ENCODE measurements at places on chromosomes 2 and 18.

DNA sequence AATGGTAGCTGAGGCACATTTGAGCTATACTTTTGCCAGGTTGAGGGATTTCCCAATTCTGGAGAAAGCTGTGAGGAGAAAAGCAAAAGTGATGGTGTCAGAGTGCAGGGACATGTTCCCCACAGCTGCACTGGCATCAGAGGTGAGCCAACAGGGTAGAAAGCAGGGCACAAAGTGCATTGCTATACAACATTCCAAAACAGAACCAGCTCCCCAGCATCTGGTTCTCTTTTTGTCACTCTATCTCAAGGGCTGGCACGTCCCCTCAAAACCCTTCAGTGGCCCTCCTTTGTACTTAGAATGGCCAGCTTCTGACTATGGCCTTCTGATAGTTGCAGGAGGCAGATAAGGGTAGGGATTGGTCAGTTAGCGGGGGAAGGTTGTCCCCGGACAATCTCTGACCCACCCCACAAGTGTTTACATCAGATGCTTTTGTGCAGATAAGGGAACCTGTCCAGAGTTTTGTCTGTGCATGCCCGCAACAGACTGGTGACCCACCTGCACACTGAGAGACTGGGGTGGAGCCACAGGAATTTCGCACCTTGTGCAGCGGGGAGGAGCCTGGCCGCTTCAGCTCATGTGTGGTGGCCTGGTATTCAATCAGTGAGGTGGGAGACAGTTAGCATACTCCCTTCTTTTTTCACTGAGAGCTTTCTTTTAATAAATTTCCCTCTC lies 31.0 kb upstream of the TMEM17 start:
- no peak for DNase-seq

GRCh38 chr2:236623816-236624215 lies 54.2 kb downstream of the ACKR3 start:
- DNase-seq: no peak

- DNase-seq: no peak
Observed at GRCh38 chr2:205908212-205909183, 177.5 kb downstream of the INO80D start.

GRCh38 chr18:62847081-62847480 lies 131.7 kb downstream of the PHLPP1 start:
- DNase-seq: no peak

- DNase-seq: no peak
Observed at GRCh38 chr18:53944721-53945120, 279.7 kb downstream of the MBD2 start.

DNA sequence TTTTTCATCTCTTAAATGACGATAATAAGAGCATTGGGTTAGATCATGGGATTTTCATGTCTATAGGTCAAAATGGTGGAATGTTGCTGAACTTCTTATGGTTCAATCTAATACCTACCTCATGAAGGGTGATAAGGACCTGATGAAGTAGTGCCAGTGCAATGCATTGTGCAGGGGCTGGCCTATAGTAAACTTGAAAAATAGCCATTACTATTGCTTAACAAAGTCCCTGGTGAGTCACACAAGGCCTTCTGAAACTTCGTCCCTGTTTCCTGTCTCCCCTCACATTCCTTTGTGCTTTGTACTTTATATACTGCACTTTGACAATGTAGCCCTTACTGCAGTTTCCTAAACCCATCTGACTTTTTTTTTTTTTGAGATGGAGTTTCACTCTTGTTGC lies 515.9 kb downstream of the SLC4A3 start:
- DNase-seq: no peak

DNA sequence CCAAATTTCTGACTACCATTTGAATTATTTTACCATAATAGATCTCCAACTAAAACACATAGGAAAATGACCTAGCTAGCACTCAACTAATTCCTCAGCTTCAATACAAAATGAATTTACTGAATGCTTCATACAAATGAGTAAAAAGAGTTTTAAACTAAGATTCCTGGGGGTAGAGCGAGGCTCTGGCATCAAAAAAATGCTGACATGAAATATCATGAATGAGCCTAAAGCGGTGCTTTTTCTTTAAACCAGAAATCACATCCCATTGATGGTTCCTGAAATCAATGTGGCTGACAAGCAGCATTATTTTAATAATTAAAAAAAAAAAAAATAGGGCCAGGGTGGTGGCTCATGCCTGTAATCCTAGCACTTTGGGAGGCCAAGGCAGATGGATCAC lies 32.1 kb downstream of the WDR33 start:
- DNase-seq: no peak

GRCh38 chr2:205405752-205406151 lies 276.5 kb upstream of the NRP2 start:
- DNase-seq: no peak

DNA sequence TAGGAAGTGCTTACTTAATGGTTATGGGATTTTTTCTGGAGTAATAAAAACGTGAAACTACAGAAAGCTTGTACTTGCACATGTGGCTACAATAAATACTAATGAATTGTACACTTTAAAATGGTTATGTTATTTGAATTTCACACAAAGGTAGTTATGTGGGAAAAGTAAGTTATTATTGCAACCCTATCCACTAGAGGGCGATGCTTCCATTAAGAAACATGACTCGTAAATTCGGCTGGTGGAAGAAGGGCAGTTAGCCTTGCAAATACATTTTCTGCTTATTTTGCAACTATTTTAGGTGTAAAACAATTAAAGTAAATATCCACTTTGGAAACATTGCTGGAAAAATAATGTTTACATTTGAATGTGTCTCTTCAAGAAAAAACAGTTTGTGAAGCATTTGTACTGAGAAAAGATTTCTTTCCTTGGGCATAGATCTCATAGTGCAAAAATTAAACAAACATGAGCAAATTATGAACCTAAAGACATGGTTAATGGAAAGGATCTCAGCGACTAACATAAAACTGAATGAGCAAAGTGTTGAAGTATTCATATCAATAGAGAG lies 68.1 kb upstream of the CSRNP3 start:
- DNase-seq: no peak

DNA sequence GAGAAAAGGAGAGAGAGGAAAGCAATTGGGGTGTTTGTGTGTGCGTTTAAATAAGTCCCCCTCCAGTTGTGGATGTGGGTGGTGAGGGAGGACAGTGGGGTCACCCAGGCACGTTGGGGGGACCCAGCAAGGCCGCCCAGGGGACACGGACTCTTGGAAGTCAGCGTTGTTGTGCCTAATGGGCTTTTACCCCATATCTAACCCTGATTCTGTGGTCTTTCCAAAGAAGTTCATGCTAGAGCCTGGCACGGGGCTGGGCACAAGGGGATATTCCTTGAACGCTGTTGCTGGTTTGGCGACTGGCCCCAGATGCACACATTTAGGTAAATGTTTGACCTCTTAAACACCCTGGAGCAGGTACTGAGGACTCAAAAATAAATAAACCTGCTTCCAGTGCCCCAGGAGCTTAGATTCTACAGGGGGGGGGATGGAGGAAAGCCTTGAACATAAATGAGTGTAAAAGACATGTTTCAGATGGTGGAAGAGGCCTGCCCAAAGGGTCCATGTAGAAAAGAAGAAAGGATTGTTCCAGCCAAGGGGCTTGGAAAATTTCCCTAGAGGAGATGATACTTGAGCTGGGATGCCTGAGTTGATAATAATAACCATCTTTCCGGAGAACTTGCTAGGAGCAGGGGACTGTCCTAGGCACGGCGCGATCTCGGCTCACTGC lies 97.7 kb upstream of the SIX3 start:
- DNase-seq: no peak

- no peak for DNase-seq
Observed at GRCh38 chr2:107936433-107937359, 49.6 kb upstream of the SLC5A7 start.

DNA sequence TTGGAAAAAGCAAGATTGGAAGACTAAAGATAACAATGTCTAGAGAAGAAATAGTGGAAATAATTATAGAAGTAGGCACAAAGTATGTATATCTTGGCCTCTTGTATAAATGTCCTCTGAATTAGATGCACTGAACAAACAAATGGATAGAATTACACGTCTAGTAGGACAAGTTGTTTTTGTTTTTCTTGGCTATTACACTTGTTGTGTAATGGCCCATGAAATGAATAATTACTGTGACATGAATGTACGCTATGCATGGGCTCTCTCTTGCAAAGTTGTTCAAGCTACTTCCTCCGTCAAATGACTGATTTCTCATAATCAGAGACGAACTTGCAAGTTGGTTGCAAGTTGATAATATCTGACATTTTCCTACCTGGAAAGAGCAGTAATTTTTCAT lies 126.2 kb downstream of the PDE1A start:
- DNase-seq: no peak

DNA sequence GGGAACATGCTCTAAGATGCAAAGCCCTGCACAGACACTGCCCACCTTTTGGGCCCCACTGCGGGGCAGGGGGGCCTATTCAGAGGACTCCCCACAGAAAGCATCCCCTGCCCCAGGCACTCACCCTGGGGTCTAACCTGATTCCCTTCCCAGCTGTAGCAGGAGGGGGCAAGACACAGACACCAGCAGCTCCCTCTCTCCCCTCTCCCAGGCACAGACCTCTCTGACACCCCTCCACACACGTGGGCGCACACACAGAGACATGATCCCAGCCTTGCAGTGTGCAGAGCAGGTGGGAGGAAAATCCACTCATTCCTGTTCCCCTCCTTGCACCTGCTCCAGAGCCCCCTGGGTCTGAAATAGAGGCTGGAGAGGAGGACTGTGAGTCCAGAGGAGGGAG lies 10.7 kb downstream of the TNS1 start:
- no peak for DNase-seq

DNA sequence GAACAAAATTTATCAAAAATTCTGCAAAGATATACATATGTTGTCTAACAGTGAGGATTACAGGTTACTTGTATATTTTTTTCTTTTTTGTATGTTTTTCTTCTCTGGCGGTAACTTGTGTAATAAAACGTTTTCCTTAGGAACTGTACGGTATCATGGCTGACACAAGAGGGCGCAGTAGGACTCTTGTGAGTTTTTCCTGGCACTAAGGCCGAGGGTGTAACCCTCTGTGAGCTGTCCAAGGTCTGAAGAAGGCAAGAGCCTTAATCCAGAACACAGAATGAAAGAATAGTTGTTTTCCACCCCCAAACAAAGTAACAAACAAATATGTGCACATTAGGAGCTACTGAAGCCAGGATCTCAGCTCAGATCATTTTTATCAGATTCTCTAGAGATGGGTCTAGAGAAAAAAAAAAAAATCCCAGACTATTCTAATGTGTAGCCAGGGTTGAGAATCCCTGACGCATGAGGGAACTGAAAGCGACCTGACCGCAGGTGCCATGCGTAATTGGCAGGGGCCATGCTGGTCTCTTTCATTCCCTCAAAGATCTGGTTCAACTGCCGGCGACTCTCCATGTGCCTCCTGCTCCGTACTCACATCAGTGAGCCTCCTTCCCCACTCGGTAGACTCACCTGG lies 27.0 kb downstream of the TMEM200C start:
- DNase-seq: no peak

DNA sequence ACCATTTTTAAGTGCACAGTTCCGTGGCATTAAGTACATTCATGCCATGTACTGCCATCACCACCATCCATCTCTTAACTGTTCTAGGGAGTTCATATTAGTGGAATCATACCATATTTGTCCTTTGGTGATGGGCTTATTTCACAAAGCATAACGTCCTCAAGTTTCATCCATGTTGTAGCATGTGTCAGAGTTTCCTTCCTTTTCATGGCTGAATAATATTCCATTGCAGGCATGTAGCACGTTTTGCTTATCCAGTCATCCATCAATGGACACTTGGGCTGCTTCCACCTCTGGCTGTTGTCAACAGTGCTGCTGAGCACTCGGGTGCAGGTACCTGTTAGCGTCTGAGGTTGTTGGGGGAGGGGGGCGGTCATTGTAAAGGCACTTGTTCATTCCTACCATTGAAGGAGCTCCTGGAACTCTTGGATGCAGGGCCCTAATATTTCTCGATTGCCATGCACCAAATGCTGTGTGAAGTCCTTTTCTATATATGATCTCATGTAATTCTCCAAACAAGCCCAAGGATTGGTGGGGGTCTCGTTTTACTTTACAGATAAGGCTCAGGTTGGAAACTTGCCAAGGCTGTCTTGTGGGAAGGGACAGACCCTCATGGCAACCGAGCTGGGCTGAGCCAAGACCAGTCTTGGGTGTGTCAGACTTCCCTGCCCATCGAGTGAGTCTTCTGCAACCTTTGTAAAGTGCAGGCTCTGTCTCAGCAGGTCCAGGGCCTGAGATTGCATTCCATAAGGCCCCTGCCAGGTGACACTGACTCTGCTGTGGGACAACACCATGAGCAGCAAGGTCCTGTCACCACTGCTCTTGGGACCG lies 42.9 kb upstream of the SH3RF3 start:
- DNase-seq: no peak

- DNase-seq: no peak
Observed at GRCh38 chr2:158270536-158270935, 168.9 kb downstream of the UPP2 start.

DNA sequence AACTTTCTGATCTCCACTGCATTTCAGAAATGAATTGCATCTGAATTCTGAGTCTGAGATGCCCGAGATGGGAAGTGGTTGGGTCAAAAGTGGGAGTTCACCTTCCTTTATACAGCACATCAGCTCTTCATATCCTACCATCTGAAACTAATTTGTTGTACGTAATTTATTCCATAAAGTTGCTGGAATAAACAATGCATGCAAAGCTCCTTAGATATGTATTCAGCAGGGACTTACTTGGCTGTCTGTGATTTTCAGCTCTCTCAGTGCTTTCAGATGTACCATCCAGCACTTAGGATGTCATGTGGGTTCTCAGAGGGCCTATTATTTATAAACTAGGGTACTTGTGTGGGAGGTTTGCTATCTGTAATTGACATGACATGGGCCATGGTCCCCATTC lies 46.9 kb upstream of the EFEMP1 start:
- DNase-seq: no peak

- no peak for DNase-seq
Observed at GRCh38 chr18:49590608-49591007, 28.8 kb downstream of the LIPG start.

DNA sequence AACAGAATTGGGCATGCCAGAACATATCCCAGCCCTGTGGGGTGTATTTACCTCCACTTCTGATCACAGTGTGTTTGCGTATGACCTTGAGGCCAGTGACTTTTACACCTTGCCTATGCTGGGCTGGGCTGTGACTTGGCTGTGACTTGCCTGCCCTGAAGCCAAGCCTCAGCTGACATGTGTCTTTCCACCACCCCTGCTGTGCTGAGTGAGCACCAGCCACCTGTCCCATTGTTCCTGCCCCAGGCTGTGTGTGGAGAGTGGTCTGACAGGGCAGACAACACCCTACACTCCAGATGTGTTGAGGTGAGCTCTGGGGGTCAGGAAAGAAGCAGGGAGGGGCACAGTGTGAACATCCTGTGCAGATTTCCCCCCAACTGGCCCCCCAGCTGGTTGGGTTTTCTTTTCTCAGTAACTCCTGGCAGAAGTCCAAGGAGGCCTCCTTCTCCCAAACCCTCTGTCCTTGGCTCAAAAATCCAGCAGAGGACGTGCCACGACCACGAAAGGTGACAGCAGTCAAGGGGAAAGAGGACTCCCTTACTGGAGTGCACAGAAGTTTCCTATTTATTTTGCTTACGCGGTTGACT lies 5.1 kb upstream of the STEAP3 start:
- DNase-seq: no peak

- DNase-seq: no peak
Observed at GRCh38 chr2:22798386-22798785, 586.6 kb upstream of the KLHL29 start.

- no peak for DNase-seq
Observed at GRCh38 chr2:33559328-33559727, 39.8 kb downstream of the FAM98A start.
